ENCODE measurements at places on chromosomes 5 and 9. TPM values are rescaled to one million over a fixed set of nuclear protein-coding genes. Genes with fewer than 3 reads are reported as not detected.
A peak's percentile ranks its signal among the peaks of the same experiment; 100 is the strongest.

DNA sequence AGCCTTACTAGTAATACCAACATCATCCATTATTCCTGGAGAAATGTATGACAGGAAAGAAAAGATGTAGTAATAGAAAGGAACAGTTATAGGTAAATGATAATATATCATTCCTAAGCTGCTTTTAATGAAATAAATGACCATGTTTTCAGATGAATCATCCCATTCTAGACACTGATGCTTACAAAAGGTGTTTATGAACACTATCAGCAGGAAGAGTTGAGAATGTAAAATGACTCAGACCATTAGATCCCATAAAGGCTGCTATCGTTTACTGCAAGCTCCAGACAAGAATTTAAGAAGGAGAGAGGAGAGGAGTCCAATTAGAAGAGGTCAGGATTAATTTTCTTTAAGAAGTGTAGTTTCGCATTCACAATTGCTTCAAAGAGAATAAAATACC is 1033.5 kb downstream of the EFNA5 start:
- DNase-seq, result no peak

GRCh38 chr9:79395228-79395627 is 176.5 kb upstream of the TLE4 start:
- DNase-seq, result no peak

GRCh38 chr5:175872287-175873087 is 1.1 kb downstream of the CPLX2 start:
- peak; percentile 74 for DNase-seq

Gene PROP1
- not detected for total RNA-seq

DNA sequence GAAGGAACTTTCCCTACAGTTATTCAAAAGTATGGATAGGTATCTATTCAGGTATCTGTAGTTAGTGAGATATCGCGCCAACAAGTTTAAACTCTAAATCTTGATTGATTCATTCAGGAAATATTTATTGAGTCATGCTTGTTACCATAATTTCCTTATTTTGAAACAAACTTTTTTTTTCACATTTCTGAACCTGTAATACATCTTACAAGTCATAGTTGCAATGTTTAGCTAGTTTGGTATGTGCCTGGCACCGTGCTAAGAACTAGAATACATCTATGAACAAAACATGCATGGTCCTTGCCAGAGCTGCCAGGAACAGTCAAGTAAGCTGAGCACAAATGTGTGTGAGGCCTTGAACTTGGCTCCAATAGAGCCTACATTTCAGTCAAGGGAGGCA is 226.4 kb downstream of the PCSK5 start:
- DNase-seq, result no peak

DNA sequence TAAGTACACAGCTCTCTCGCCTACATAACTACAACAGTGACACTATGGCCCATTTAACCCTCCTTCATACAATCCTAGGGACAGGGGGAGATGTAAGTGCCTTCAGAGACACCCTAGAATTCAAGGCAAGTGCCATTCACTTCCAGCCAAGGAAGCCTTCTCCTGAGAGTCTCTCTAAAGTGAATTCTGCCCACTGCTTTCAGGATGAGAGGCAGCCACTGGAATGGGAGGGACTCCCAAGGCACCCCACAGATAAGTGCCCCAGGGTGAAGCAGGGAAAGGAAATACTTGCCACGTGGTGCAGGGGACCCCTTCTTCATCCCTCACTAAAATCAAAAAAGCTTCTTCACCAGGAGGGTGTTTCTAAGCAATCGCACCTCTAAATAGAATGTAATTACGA is 283.7 kb downstream of the ZNF608 start:
- DNase-seq, result no peak

Data from upper lobe of left lung (tissue), 6 donors.